ENCODE measurements at places on chromosomes 12 and 14.

DNA sequence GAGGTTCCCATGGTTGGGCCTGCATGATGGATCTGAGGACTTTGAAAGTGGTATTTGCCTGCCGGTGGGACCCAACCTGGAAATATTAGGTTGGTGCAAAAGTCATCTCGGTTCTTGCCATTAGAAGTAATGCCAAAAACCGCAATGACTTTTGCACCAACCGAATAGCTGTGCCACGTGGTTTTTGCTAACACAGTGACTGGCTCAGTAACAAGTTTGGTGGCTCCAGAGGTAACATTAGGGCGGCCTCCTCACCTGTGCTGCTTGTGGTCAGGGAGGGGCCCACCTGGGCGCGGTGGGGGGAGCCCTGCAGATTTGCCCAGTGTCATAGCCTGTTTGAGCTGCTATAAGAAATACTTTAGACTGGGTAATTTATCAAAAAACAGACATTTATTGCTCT lies 1.8 kb downstream of the BDKRB2 start:
- DNase-seq = no peak

DNA sequence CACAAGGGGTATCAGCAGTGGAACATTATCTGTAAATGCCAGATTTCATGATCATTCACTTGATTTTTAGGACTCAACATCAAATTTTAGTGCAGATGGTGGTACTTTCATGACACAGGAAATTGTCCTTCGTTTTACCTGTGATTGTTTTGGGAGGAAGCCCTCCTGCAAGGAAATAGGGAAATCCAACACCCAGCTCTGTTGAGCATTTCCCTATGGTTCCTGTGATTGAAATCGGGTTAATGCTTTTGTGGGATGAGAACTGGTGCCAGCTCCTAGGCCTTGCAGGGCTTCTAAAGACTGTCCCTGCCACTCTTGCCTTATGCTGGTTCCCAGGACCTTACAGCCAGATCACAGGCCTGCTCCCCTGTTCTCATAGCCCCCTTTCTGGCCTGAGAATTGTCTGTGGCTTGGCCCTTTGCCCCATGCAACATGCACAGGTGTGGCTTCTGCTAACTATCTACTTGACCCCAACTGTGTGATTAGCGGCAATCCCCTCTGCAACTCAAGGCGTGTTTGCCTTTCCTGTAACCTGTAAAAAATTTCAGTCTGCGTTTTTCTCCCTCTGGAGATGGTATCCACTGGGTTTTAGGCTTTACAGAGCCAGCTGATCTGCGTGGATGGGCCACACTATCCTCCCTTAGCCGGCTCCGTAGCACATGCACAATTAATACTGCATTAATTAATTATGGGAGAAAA lies 112.5 kb downstream of the ETV6 start:
- DNase-seq = no peak

- peak; percentile 34 for DNase-seq
These were observed 7.0 kb downstream of the NKX2-1 start for GRCh38 chr14:36513012-36513420.

GRCh38 chr12:124515981-124516380 lies 51.4 kb downstream of the NCOR2 start:
- DNase-seq = no peak

GRCh38 chr12:109983432-109984142 lies 12.6 kb downstream of the GIT2 start:
- no peak for DNase-seq

DNA sequence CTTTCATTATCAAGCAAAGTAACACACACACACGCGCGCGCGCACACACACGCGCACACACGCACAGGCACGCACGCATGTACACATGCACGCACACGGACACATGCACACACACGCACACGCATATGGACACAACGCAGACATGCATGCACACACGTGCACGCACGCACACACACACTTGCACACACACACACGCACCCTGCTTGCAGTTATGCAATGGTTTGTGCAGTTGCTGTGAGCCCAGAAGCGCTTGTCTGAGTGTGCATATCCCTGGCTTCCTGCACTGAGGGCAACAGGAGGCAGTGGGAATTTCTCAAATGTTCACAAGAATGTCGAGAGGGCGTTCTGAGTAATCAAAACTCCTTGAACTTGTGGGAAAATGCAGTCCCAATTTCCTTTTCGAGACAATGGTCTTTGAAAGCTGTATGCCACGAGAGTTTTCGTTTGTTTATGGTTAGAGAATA lies 41.6 kb downstream of the NFKBIA start:
- DNase-seq = no peak

DNA sequence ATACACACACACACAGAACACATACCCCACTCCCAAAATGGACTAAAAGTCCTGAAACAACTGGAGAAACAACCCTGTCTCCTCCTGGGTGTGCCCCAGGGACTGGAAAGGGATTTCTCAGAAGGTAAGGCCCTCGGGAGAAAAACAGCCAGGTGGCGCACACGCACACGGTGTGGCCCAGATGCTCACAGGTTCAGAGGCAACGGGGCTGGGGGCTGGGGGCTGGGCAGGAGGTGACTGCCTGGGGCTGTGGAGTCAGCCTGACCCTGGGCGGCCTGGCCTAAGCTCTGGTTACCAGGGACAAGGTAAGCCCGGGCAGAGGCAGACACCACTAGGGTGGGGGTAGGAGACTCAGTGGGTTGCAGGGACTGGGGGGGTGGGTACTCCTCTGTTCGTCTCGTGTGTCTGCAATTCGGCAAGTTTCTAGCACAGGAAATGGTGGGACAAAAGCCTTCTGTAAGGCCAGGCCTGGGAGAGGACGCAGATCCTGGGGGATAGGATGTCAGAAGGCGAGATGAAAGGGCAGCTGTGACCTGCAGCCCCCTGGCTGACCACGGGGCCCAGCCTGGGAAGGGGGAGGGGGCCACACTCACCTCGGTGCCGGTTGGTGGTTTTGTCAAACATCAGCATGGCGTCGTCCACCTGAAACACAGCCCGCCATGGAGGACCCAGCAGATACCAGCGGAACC lies 10.4 kb downstream of the MSI1 start:
- DNase-seq = no peak

Data from NCI-H1092 (cell line).